ENCODE measurements at places on chromosomes 3 and 15. TPM values are rescaled to one million over a fixed set of nuclear protein-coding genes. Genes with fewer than 3 reads are reported as not detected.

The KIF9 gene
- 12.5 TPM for total RNA-seq

The OXSM gene
- total RNA-seq: 12.1 TPM

The CD80 gene
- total RNA-seq: not detected

The ARHGAP11A gene
- total RNA-seq: 52.9 TPM

The ARPP19 gene
- total RNA-seq: 300 TPM

The GNAI2 gene
- total RNA-seq: 492 TPM

The RARRES1 gene
- total RNA-seq: 0.66 TPM

The NMNAT3 gene
- total RNA-seq: 0.27 TPM

The SLC12A8 gene
- 0.80 TPM for total RNA-seq

The GUCA1C gene
- total RNA-seq: not detected

The CLDN16 gene
- not detected for total RNA-seq

The RSRC1 gene
- 53.8 TPM for total RNA-seq

The PCLAF gene
- total RNA-seq: 93.0 TPM

The SLC51B gene
- not detected for total RNA-seq

The CFAP100 gene
- not detected for total RNA-seq

The PTX3 gene
- total RNA-seq: 684 TPM

The PAQR5 gene
- total RNA-seq: not detected

The OXNAD1 gene
- total RNA-seq: 14.6 TPM

The ISLR2 gene
- total RNA-seq: not detected

The DPH3 gene
- 23.4 TPM for total RNA-seq

The SLC28A1 gene
- not detected for total RNA-seq

The RNF111 gene
- 34.4 TPM for total RNA-seq

The GABRR3 gene
- total RNA-seq: not detected

The FEZF2 gene
- total RNA-seq: not detected

The MAP3K13 gene
- 25.8 TPM for total RNA-seq

The ACOX2 gene
- 4.5 TPM for total RNA-seq
